Fibroblast of the aortic adventitia (primary cell): ENCODE measurements at places on chromosomes 13 and 19. TPM values are rescaled to one million over a fixed set of nuclear protein-coding genes. Genes with fewer than 3 reads are reported as not detected.

DNA sequence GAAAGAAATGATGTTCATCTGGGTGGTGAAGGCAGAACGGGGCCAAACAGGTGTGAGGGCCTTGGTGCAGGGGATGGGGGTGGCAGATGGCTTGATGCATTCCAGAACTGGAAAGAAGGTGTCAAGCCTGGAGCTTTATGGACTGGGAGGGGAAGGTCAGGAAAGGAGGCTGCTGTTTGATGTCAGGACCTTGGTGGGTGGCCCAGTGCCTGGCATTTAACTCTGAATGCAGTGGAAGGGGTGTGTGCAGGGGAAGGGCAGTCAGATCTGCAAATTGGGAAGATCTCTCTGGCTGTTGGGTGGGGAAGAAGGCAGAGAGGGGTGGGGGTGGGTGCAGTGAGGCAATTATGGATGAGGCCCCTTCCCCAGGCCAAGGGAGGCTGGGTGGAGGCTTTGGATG is 11.7 kb downstream of the KCTD15 start:
- no peak for DNase-seq

DNA sequence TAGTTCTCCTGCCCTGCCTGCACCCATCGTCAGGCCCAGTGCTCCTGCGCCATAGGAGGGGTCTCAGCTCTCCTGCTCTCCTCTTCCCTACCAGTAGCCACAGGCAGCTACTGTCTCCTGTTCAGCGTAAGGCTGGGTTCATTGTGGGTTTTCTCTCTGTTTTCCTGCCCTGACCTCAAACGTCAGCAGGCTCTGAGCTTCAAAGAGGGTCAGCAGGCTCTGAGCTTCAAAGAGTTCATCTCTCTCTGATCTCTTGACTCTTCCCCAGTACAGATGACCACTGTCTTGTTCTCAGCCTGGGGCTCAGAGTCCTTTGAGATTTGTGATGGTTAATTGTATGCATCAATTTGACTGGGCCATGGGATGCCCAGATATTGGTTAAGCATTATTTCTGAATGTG is 4.6 kb upstream of the CPB2 start:
- DNase-seq = no peak

Gene FGF22
- 0.27 TPM in 1 of 2 replicates, not detected in the other for total RNA-seq

Gene DAND5
- total RNA-seq = 0.18 TPM in 1 of 2 replicates, not detected in the other
